ENCODE measurements at places on chromosomes 12 and 14. TPM values are rescaled to one million over a fixed set of nuclear protein-coding genes. Genes with fewer than 3 reads are reported as not detected.

SPATA7 gene
- total RNA-seq, result 9.1 TPM

FLVCR2 gene
- total RNA-seq, result 0.08 TPM

P2RX2 gene
- not detected for total RNA-seq

LRRIQ1 gene
- not detected for total RNA-seq

ARID4A gene
- 15.2 TPM for total RNA-seq

EPYC gene
- total RNA-seq, result not detected

SLC7A8 gene
- 0.15 TPM for total RNA-seq

SYT10 gene
- not detected for total RNA-seq

SIX4 gene
- 6.5 TPM for total RNA-seq

KRT75 gene
- total RNA-seq, result not detected

PRPH gene
- total RNA-seq, result 1.5 TPM

CCDC184 gene
- total RNA-seq, result 0.35 TPM

STON2 gene
- total RNA-seq, result 0.23 TPM

ZDHHC22 gene
- not detected for total RNA-seq
